COLO829 (cell line): ENCODE measurements at places on chromosomes 6 and 20.

DNA sequence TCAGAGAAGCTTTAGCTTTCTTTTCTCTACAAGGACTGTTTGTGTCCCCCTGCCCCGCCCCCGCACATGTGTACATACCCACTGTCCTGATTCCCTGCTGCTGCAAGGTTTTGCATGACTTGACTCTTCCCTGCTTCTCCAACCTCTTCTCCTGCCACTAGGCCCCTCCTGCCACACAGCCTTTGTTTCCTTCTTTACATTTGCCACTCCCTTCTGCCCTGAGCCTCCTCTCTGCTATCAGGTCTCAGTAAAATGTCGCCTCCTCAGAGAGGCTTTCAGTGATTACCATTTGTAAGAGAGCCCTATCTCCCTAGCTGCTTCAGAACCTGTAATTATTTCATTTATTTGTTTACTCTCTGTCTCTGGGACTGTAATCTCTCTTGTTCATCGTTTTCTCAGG lies 56.4 kb upstream of the VSTM2L start:
- DNase-seq: no peak

DNA sequence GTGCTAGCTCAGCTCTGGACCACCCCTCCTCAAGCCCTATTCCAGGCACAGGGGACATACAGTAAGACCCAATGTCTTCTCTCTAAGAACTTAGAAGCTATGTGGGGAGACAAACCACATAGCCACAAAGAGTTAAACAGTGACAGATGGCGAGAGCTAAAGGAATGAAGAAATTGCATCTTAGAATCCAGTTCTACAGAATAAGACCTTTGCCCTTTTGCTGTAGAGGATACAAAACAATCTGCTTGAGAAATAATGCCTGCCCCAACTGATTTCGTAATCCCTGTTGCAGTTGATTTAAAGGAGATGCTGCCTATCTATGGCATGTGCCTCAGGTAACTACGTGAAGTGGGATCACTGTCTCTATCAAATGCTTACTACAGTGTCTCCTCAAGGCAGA lies 31.2 kb downstream of the TNFRSF21 start:
- DNase-seq: no peak

DNA sequence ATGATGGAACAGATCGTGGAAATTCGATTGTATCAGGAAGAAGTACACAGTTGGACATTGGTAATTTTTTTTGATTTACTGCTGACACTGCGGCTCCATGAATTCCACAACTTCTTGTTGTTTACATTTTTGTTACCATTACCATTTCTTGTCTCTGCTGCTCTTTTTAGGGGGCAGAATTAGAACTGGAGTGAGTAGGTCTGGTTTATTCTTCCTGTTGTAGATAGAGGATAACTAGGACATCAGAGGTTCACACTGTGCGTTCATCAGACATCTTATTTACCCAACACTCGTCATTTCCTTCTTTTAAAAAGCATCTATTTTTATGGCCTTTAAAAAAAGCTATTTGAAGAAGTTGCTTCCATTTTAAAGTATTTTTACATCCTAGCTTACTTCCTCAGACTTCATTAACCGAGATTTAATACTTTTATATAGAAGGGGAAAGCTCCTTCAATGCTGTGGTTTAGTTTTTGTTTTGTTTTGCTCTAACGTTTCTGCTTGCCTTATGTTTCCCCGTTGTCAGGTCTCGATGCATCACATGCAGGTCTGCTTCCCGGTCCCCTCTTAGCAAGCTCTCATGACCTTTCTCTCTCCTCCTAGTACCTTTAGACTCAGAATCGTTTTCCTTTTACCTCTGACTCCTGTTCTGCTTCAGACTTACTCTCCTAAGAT lies 139.1 kb downstream of the ARID1B start:
- no peak for DNase-seq

GRCh38 chr6:22658183-22658582 lies 88.8 kb downstream of the HDGFL1 start:
- DNase-seq: no peak

DNA sequence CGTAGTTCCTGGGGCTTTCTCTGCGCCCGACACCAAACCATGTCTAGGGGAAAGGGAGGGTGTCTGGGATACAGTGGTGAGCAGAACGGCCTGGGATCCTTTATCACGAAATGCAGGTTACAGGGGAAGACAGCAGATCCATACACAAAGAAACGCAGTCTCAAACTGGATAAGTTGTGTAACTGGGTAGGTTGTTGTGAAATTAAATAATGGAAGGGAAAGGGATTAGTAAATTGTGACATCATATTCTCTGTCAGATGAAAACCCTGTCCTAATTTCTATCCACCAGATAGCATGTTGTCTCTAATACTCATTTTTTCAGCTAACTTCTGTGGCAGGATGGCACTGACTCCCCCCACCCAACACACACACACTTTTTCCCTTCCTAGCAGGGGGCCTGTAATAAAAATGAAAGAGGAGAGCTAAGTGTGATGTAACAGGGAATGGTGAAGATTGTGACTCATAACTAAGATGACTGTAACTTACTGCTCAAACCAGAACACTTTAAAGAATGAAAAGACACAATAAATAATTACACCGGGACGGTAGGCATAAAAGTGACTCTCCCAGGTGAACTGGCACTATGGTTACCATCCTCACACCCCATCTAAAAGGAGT lies 769 bp upstream of the TRPC4AP start:
- DNase-seq: no peak
